ENCODE measurements at places on chromosomes 1 and 21. TPM values are rescaled to one million over a fixed set of nuclear protein-coding genes. Genes with fewer than 3 reads are reported as not detected.
A peak's percentile ranks its signal among the peaks of the same experiment; 100 is the strongest.

GRCh38 chr1:72178266-72178665 lies 104.1 kb downstream of the NEGR1 start:
- DNase-seq: no peak

DNA sequence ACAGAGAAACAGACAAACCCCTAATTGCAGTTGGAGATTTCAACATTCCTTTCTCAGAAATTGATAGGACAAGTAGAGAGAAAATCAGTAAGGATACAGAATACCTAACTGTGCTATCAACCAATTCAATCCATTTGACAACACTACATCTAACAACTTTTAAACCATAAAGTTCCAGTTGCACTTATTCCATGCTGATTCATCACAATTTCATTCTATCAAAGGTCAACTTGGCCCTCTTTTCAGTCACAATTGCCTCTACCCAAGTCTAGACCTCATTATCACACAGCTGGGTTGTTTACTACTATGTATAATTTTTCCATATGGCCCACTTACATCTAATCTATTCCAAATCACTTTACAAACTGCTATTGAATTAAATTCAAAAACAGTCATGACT lies 19.8 kb upstream of the DESI2 start:
- DNase-seq: no peak

GRCh38 chr1:39378377-39378776 lies 113.1 kb upstream of the BMP8A start:
- DNase-seq: no peak

- DNase-seq: no peak
Measured at GRCh38 chr1:202858789-202859414, 30.0 kb downstream of the RABIF start.

HSD3B2 gene
- total RNA-seq: 2.9 TPM

AADACL3 gene
- total RNA-seq: 5.8 TPM

LRRIQ3 gene
- total RNA-seq: 25.8 TPM

LCE1A gene
- not detected for total RNA-seq

CCDC30 gene
- 7.5 TPM for total RNA-seq

SDC3 gene
- 29.6 TPM for total RNA-seq

DNA sequence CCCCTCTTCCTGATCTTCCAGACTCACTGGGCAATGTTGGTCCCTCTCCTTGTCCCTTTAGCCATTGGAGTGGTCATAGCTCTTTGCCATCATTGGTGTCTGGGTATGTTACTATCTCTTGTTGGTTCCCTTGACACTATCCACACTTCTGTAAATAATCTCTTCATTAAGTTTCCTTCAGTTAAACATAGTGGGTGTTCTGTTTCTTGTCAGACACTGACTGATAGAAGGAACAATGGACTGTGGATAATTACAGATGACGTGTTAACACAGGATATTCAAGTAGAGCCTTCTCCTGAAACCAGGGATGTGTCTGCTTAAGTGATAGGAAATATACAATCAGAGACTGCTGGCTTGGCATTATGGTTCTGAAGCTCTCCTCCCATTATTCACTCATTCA lies 458.3 kb upstream of the USP24 start:
- no peak for DNase-seq

GRCh38 chr1:158154501-158154900 lies 26.2 kb upstream of the CD1D start:
- DNase-seq: no peak

GRCh38 chr1:96253246-96254035 lies 468.1 kb upstream of the PTBP2 start:
- DNase-seq: no peak

DNA sequence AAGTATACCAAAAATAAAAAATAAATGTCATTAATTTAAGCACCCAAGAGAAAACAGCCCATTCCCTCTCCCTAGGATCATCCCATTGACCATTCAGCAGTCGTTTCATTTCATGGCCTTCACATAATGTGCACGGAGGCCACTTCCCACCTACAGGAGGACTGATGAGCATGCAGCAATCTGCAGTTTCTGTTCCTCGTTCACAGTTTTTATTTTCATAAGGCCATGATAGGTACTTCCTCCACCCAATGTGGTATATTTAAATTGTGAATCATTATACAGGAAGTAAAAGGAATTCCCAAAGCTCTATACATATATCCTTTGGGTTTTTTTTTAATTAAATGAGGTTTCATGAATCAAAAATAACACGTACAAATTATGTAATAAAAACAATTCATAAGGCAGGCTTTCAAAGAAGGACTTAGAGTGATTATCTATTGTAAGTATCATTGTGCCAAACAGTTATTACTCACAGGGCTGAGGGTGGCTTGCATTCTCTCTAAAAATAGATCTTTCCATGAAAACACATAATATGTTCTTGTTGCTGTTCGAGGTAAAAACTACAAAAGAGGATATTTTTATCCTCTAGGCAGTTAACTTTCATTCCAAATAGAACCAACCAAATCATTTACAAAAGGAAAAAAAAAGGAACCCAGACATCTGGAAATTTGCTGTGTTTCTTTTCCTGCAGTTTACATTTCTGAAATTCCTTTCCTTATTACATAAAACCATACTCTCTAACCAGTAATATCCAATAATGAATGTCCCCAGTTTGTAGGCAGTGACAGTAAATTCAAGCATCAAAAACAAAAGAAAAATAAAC lies 27.5 kb upstream of the SLC44A3 start:
- DNase-seq: peak; percentile 61

TCHH gene
- total RNA-seq: 0.96 TPM

DNA sequence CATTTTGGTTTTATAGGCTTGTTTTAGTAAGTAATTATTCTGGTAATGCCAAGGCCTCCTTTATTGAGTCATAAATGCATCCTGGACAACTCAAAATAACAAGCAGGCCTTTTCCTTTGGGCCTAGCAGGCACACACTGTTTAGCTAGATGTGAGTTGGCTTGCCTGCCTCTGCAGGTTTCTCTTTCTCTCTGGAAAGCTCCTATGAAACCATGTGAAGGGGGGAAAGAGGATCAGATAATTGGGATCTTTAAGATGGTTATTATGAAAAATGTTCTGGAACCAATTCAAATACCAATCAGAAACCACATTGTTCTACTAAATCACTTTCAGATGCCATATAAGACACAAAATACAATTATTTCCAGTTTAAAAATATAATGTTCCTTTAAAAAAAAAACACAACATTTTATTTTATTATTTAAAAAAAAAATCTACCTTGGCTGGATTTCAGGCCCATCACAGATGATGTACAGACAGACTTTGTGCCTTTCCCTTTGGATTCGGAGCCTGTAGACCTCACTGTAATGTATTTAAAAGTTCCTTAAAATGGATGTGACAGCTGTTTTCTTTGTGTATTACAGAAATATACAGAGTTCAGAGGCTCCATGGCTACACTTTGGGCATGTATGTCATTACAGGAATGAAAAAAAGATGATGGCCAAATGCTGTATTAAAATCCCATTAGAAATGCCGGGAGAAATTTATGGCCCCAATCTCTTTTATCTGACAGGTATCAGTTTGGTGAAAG lies 80.2 kb downstream of the NTMT2 start:
- no peak for DNase-seq

- no peak for DNase-seq
Measured at GRCh38 chr1:59310549-59311250, 13.8 kb downstream of the FGGY start.

DNA sequence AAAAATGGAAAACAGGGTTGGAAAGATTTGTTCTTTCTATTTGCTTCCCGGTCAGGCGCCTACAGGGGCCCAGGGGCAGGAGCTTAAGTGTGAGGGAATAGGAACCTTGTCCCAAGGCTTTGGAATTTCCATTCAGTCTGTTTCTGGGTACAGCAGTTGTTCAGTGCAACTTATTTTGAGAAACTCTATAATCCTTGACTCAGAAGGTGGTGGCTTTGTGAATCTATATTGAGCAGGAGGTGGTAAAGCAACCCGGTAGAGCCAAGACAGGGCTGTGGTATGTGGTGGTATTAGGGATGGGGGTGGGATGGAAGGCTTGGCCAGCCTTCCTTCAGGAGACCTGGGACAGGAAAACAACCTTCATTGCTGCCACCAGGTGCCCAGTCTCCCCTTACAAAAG lies 20.0 kb downstream of the GJA5 start:
- no peak for DNase-seq

- DNase-seq: no peak
Measured at GRCh38 chr1:160222546-160222945, 17.4 kb downstream of the PEA15 start.

GRCh38 chr1:60071296-60071695 lies 2.3 kb downstream of the C1orf87 start:
- peak; percentile 8 for DNase-seq

NR1I3 gene
- 0.48 TPM for total RNA-seq

DNA sequence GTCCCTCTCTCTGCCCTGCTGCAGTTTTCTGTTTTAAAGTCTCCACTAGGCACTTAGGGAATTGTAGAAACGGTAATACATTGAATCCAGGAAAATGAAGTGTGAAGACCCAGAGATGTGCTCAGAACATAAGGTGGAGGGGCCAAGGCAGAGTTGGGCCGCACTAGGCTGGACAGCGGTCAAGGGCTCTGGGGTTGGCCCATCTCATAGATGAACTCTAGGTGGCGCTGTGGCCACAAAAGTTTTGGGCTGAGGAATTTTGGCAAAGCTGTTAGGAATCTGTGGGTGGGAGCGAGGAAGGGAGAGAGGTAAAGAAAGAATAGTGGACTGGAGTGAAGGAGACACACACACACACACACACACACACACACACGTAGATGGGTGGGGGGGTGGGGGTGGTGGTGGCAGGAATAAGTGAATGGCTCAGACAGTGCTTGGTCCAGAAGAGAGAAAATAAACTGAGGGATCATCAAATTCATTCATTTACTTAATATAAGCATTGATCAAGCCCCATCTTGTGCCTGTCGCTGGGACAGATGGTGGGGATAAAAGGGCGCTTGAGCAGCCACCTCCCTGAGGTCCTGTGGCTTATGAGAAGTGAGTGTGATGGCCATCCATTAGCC lies 258.5 kb downstream of the TRABD2B start:
- peak; percentile 78 for DNase-seq

DNA sequence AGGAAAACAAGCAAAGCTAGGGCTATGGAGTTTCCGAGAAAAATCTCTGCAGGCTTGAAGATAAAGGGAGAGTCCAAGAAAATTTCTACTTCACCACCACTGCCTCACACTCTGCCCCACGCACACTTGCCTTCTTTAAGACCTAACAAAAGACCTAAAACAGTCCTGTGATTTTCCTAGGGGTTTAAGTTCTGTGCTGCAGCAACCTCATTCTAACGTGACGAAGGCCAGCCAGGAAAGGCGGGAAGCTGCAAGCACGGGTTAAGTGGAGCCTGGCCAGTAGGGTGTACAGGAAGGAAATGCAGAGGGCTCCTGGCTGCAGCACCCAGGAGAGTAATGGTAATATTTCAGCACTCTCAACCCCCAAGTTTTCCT lies 1.5 kb downstream of the SPATA6 start:
- peak; percentile 55 for DNase-seq

- no peak for DNase-seq
Measured at GRCh38 chr1:2972879-2973575, 48.2 kb upstream of the ACTRT2 start.

GRCh38 chr21:34545079-34545884 lies 33.3 kb upstream of the KCNE1 start:
- DNase-seq: peak; percentile 70

- DNase-seq: no peak
Measured at GRCh38 chr21:36643374-36644250, 55.3 kb upstream of the SIM2 start.

DNA sequence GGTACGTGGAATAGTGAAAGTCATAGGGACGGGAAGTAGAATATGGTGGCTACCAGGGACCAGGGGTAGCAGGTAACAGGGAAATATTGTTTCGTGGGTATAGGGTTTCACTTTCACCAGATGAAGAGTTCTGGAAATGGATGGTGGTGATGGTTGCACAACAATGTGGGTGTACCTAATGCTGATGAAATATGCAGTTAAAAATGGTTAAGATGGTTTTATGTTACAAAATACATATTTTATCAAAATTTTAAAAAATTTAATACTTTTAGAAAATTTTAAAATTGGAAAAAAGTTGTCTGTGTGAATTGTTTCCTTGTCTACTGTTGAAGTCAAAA lies 55.5 kb upstream of the TLR5 start:
- no peak for DNase-seq

DNA sequence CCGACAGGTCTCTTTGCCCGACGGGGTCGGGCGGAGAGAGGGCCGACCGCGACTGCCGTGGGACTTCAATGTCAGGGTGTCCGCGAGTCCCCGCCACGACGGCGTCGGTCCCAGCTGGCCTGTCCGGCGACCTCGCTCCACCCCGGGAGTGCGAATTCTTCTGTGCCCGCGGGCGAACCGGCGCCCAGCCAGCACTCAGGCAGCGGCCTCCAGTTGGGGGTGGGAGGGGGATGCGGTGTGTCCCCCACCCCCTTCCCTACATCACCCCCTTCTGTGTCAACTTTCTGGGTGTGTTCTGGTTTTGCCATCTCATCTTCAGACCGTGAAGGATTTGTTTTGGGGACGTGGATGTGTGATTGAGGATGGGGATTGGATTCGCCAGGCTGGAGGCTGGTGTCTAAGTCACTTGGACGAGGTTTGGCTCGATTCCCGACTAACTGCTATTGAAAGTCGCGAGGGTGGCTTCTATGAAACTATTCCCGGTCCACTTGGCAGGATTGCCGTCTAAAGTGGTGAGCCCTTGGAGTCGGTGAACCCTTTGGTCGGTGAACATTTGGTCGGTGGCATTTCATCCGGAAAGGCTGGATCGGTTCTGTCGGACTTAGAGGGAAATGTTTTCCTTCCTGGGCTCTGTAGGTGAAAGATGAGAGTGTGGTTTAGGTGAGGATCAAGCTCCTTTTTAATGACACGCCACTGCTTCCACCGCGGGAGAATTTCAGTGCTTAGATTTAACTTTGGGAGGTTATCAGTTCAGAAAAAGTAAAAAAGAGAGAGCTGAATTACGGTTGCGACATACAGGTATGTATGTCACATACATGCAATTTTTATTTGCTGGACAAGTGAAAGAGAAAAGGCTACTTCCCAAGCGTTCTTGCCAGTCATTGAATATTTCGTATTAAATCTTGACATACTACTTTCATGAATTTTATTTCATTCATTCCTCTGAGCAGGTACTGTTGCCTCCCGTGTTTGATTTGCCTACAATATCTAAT lies 771 bp downstream of the ABCD3 start:
- peak; percentile 35 for DNase-seq

GRCh38 chr21:36990508-36991205 lies 15.8 kb upstream of the RIPPLY3 start:
- DNase-seq: no peak

- DNase-seq: no peak
Measured at GRCh38 chr1:59433440-59433813, 136.5 kb downstream of the FGGY start.

EEIG2 gene
- 29.9 TPM for total RNA-seq

DNA sequence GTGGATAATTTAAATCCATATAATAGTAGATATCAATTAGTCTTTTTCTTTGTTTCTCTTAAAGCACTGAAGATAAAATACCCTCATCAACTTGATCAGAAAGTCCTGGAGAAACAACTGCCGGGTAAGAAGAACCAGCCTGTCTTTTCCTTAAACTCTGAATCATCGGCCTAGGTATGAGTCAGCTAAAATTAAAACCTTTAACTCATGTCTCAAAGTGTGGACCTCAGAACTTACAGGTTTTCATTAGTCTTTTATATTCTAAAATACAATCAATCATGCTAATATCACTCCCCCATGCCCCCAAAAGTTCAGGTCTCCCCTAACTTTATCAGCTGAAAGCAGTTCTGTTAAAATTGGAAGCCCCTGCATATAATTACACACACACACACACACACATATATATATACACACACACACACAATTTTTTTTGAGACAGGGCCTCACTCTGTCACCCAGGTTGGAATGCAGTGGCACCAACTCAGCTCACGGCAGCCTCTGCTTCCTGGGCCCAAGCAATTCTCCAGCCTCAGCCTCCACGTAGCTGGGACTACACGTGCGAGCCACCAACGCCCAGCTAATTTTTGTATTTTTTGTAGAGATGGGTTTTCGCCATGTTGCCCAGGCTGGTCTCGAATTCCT lies 61.3 kb downstream of the B3GALNT2 start:
- DNase-seq: no peak

KCND3 gene
- 10.6 TPM for total RNA-seq
